Posterior vena cava (tissue), 2 donors: ENCODE measurements at places on chromosomes 11 and 22. TPM values are rescaled to one million over a fixed set of nuclear protein-coding genes. Genes with fewer than 3 reads are reported as not detected.

Gene ELMOD1
- total RNA-seq = 3.3 TPM

Gene OVOL1
- not detected for total RNA-seq

DNA sequence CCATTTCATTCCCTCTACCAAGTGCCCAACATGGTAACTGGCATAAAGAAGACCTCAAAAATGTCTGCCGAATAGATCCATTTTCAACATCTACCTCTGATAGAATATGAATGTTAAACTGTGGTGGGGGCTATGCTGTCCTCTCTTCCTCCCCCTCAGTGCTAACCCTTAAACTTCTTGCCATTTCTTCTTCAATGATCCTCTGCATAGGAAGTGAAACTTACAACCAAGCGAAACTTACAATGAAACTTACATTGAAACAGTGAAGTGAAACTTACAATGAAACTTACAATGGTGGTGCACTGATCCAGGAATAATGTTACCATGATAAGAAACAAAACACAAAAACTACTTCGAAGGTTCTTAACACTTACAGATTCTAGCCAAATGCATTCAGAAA, 4.7 kb downstream of the RTCB start:
- DNase-seq = no peak

DNA sequence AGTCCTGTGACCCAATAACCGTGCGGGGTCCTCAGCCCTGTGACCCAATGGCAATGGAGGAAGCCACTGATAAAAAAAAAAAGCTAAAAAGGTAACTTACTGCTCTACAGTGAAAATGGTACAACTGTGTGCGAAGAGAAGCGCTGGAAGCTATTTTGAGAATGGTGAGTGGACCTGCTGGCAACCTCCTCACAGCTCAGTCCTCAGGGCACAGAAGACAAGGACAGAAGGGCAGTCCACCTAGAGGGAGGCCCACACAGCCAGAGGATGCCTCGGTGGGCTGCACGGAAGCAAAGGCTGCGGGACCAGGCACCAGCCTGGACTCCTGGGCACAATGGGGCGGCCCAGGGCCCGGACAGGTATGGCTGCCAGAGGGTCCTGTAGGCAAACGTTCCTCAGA, 35.6 kb downstream of the BRD1 start:
- DNase-seq = no peak

DNA sequence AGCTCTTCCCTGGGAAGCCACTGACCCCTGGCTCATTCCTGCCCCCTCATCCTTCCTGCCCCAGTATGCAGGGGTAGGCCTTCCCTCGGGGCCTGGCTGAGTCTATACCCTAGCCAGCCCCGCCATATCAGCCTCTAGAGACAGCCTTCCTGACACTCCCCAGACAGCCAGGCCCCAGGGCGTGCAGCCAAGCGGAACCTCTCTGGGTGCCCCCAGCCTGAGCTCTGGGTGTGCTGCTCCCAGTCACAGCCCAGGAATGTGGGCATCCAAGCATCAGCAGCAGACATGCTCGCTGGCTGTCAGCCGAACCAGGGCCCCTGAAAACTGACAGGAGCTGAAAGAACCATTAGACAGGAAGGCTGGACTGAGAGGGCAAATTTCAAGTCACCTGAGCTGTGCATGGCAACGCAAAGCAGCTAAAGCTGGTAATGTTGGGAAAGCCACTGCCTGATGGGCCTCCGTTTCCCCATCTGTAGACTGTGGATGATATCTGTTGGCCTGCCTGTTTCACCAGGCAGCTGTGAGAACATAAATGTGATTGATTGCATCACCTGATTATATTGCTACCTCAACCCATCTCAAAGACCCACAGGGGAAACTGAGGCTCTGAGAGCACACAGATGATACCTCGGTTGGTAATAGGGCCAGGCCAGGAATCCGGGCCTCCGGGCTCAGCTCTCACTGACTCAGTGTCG, 93.2 kb downstream of the LRRC32 start:
- peak; percentile 82 for DNase-seq

GRCh38 chr11:114321621-114322257, 25.5 kb downstream of the NNMT start:
- DNase-seq = peak; percentile 92

- peak; percentile 90 for DNase-seq
Observed at GRCh38 chr11:59053387-59053786, 32.7 kb upstream of the GLYATL1B start.
